ENCODE measurements at places on chromosomes 1 and 21.

- DNase-seq: no peak
Observed at GRCh38 chr1:46199233-46199749, 1.1 kb upstream of the POMGNT1 start.

DNA sequence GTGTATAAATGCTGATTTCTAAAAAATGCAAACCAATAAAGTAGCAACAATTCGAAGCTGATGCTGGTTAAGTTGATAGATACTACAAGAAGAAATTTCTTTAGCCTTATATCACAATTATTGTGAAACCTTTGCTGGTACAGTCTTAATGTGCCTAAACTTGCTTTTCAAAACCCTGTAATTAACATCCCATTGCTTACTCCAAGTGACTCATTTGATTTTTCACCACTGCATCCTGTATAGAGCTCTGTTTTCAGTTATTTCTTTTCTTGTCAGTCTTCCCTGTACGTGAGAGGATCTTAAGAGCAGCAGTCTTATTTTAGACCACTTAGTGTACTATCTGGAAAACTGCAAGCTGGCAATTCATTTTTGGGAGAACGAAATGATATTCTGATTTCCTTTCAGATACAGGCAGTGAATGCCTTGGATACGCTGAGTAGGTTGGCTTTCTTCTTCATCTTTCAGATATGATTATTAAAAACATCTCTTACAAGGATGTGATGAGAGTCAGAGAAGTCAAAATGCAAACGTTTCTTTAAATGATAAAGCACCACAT is 210.3 kb downstream of the KCTD3 start:
- peak; percentile 11 for DNase-seq

- DNase-seq: no peak
Observed at GRCh38 chr1:15414445-15414983, 4.8 kb downstream of the EFHD2 start.

- DNase-seq: no peak
Observed at GRCh38 chr1:26418865-26419349, 8.3 kb downstream of the LIN28A start.

DNA sequence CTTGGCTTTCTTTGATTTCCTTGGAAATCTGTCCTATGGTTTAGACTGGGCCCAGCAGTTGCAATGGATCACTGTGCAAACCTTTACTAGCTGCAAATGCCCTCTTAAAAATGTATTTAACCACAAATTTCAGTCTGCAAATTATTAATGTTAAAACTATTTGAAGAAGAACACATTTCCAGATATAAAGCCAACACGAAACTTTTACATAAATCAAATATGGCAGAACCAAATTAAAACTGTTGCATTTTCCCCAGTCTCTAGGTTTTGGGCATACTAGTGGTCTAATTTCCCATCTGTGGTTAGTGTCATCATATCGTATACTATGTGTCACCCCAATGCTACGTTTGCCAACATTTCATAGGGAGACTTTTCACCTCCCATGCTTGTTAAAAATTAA is 52.3 kb downstream of the HMCN1 start:
- no peak for DNase-seq

DNA sequence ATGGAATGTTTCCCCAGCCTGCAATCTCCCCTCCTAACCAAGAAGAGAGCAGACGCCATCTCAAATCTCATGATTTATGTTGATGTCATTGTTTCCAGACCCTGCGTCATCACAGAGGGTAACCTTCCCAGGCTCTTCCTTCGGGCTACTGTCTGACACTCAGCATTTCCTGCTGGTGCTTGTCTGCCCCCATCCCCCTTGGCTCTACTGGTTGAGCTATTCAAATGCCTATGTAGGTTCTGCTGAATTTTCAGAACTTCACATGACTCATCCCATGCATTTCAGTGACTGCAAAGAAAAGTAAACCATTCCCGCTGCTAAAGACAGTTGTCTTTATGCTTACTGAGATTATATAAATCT is 24.8 kb upstream of the ITPKB start:
- peak; percentile 74 for DNase-seq

DNA sequence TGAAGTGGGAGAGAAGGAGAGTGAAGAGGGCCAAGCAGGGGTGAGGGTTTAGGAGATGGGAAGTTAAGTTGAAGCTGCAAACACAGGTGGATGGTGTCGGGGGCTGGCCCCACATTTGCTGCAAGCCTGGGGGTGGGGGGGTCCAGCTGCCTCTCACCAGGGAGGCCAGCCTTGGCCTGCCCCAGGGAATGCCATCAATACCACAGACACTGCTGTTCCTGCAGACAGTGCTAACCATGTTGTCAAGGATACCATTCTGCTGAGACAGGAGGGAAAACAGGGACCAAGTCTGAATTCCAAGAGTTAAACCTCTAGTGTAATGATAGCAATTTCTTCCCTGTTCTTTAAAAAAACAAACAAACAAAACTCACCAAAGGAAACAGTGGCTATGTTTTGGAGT is 8.0 kb downstream of the MECR start:
- DNase-seq: no peak

GRCh38 chr1:32869923-32870614 is 643 bp downstream of the FNDC5 start:
- DNase-seq: no peak

DNA sequence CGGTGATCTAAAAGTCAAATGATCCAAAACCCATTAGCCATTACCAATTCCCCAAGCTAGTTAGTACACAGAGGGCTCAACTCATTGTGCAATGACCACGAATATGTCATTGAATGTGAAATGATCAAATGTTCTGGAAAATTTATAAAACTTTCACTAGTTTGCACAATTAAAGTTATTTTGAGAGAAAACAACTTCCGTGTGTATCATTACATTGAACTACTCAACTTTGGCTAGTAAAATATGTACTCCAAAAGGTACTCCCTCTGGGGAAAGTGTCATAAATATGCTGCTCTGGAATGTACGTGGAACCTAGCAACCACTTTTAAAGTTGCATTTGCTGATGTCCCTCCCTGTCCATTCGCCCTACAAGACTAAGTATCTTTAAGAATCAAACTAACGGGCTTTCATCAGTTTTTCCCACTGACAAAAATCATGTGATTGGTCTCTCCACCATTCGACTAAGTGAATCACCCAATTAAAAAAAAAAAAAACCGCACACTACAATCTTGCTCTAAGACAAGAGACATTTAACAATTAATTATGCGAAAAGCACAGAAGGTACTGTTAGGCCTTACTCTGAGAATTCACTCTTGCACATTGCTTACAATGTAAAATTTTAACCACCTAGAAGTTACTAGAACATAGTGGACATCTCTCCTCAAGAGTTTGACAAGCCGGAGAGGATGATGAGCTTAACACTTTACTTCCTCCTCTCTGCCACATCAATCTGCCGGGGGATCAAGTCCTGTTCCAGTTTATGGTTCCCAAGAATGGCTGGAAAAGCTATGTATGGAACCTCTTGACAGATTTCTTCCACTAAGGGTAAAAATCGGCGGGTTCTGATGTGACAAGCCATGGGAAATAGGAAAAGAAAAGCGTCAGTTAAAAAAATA is 1.2 kb downstream of the ACBD3 start:
- peak; percentile 41 for DNase-seq

DNA sequence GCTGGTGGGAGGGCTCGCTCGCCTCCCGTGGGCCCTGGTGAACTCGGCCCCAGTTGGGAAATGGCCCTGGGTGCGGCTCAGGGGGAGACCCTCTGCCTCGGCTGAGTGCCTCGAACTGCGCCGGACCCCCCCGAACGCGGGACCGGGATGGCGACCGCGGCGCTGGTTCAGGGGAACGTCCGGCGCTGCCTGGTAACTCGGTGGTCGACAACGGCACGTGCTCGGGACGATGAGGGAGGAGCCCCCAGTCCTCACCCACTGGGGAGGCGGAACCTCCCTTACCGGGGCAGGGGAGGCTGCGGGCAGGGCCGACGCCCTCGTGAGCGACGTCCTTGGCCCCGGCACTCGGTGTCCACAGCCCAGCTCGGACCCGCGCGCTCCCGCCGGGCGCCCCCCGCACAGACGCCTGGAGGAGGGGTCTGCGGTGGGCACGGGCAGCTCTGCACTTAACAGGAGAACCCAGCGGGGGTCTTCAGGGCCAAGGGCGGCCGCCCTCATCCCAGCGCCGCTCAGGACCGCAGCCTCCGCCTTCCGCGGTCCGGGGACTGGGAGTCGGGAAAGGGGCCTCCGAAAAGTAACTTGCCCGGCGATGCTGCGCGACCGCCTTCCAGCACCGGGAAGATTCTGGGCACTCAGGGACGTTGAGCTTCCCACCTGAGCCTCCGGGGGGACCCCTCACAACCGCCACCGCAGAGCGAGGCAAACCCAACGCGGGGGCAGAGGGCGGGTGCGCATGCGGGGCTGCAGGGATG is 1.7 kb downstream of the HES4 start:
- no peak for DNase-seq

- no peak for DNase-seq
Observed at GRCh38 chr1:247530785-247531184, 5.5 kb downstream of the OR2C3 start.

GRCh38 chr21:14773777-14774345 is 227.7 kb upstream of the SAMSN1 start:
- no peak for DNase-seq

DNA sequence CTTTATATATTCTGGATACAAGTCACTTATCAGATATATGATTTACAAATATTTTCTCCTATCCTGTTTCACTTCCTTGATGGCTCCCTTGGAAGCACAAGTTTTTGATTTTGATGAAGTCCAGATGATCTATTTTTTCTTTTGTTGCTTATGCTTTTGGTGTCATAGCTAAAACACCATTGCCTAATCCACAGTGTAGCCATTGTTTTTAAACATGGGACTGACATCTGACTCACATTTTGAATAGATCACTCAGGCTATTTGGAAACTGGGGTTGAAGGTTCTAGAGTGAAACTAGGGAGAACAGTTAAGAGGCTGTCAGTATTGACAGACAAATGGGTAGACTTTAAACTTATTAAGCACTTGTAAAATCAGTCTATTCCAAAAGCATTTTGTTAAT is 16.6 kb downstream of the AK4 start:
- peak; percentile 83 for DNase-seq

DNA sequence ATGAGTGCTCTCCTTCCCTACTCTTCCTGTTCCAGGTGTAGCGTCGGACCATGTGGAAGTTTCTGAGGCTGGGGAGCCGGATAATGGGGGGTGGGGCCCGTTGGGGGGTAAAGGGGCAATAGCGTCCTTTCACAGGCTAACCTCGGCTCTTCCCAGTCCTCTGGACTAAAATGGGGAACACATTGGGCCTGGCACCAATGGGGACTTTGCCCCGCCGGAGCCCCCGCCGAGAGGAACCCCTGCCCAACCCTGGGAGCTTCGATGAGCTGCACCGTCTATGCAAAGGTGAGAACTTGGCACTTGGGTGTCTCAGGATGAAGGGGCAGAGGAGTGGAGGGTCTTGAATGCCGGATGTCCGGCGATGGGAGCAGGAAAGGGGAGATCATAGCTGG is 456 bp downstream of the TOMM40L start:
- no peak for DNase-seq

- DNase-seq: no peak
Observed at GRCh38 chr1:62438163-62438562, 1.3 kb downstream of the USP1 start.

DNA sequence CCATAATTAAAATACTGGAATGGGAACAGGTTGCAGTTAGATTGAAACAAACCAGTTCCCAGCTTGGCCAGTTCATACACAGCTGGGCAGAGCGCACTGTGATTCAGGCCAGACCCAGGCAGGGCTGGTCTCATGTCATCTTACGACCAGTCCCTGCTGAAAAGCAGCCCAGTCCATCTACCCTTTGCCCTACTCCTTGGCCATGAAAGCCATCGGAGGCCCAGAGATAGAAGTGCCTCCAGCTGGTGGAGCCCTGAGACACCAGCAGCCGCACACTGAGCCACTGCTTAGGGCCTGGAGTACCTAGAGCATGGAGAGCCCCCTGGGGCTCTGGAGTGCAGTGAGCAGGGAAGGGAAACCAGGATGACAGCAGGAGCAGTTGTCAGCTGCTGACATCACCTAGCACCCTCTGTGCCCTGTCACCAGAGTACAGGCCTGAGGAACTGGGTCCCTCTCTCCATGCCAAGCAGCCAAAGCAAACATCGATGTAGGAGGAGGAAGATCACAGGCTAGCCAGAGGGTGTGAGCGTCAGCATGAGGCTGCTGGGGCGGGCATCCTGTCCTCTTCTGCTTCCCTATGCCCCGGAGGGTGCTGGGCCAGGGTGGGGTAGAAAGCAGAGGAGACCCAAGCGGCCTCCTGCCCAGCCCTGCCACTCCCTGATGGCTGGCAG is 34.2 kb upstream of the TMEM125 start:
- DNase-seq: no peak

- no peak for DNase-seq
Observed at GRCh38 chr1:146036241-146036964, 14.9 kb upstream of the HJV start.

DNA sequence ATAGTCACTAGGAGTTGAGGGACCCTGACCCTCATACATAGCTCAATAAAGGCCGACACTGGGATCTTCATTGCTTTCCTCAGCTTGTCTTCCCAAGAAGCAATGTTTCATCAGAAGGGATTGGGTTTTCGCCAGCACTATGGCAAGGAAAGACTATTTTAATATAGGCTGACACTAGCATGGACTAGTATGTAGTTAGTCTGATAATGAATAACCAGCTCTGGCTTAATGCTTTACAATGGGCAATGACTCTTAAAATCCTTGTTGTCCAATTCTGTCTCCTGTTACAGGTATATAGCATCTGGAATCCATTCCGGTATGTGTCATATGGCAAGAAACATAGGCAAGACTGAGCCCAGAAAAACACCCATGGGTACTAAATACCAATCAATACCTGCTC is 15.3 kb upstream of the SYT2 start:
- DNase-seq: no peak

- peak; percentile 44 for DNase-seq
Observed at GRCh38 chr21:33884376-33885171, 31.0 kb downstream of the ATP5PO start.

GRCh38 chr1:239739919-239740318 is 351.8 kb upstream of the FMN2 start:
- DNase-seq: no peak

- peak; percentile 17 for DNase-seq
Observed at GRCh38 chr1:78561856-78562255, 58.4 kb upstream of the IFI44L start.

- DNase-seq: no peak
Observed at GRCh38 chr1:54798206-54798605, 2.9 kb downstream of the TTC22 start.

DNA sequence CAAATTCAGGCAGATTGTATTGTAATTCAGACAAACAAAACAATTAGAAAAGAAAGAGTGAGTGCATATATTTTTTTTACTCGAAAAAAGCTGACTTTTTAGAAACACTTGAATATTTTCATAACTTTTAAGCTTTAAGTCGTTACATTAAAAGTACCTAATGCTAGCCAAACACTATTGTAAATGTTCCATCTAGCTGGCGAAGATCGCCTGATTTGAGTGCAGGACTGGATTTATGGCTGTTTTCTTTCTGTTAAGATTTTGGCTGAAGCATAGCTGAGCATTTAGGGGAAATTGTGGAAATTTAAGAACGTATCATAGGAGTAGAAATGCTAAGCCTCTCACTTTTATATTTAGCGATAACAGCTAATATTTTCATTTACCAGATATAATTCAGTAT is 24.6 kb downstream of the LRRC7 start:
- no peak for DNase-seq
